ENCODE measurements at places on chromosomes 1 and 21. TPM values are rescaled to one million over a fixed set of nuclear protein-coding genes. Genes with fewer than 3 reads are reported as not detected.
A peak's percentile ranks its signal among the peaks of the same experiment; 100 is the strongest.

GRCh38 chr1:19257178-19257914 lies 5.7 kb downstream of the MRTO4 start:
- DNase-seq: no peak

DNA sequence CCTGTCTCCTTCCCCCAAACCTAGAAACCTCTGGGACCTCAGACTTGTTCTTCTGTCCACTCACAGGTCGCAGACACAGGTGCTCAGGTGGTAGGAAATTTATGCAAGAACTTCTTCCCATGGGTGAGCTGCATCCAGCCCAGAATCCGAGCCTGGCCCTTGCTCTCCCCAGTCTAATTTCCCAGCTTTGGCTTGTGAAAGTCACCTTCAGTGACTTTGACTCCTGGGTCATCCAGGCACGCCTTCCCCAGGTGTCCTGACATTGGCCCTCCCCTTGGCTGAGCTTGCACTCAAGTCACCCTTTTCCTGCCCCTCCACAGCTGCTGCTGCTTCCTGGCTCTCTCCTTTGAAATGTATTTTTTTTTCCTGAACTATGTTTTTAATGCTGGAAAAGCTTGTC lies 6.6 kb downstream of the IPO13 start:
- DNase-seq: no peak

DNA sequence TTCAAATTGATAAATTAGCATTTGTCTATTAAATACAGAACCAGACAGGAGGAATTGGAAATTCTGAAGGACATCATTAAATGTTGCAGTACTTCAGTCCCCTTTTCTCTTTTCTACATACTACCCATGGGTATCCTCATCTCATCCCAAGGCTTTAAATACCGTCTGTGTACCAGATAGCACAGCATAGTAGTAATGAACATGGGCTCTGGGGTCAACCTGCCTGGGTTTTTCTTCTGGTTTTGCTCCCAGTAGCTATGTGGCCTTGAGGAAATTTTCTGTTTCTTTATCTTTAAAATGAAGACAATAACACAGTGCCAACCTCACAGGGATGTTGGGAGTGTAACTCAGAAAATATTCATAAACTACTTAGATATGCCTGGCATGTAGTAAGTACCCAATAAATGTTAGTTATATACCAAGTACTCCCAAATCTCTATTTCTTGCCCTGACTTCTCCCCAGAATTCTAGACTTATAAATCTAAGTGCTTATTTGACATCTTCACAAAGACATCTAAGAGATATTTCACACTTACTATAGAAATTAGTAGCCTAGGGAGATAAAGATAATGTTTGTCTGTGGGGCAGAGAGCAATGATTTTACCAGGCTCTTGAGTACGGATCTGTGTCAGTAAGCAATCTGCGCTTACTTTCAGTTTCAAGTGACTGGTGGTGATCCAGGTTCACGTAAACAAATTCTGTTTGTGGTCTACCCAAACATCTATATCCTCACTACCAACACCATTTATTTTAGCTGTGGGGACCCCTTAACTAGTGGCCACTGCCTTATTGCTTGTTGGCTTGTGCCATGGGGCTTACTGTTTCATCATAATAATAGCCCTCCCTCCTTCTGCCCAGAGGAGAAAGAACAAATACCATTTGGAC lies 37.3 kb downstream of the VANGL2 start:
- peak; percentile 41 for DNase-seq

- no peak for DNase-seq
These were observed 17.8 kb downstream of the CCDC30 start for GRCh38 chr1:42480921-42481320.

Gene PCP4
- total RNA-seq: not detected

GRCh38 chr1:207971331-207972219 lies 60.6 kb upstream of the CD34 start:
- DNase-seq: no peak

DNA sequence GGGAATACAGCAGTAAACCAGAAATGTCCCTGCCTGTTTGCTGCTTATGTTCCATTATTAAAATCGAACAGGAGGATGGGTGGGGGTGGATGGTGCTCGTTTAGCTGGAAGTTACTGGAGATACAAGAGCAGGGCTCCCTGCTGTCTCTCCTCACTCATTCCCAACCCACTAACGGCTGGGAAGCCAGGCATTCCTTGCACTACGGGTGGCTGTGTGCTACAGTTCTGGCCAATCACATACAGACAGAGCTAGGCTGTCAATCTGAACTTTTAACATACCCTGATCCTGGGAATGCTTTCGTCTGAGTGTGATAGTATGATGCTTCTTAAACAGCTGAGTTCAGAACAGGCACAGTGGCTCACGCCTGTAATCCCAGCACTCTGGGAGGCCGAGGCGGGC lies 7.0 kb downstream of the SIPA1L2 start:
- no peak for DNase-seq

DNA sequence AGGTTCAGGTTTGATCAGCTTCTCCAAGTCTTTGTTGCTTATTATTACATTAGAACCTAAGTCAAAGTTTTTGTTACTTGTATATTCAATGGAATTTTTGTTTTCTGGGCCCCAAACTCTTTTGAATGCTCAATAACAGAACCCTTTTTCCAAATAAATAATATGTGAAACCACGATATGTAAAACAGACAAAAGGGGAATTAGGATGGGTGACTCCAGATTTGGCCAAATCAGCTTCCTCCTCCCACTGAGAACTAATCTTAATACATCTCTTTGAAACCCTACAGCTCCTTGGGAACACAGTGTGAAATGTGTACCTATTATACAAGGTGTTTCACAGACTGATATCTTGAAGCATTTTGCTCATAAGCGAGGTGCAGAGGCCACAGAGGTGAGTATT lies 67.0 kb upstream of the TNFSF18 start:
- DNase-seq: no peak

DNA sequence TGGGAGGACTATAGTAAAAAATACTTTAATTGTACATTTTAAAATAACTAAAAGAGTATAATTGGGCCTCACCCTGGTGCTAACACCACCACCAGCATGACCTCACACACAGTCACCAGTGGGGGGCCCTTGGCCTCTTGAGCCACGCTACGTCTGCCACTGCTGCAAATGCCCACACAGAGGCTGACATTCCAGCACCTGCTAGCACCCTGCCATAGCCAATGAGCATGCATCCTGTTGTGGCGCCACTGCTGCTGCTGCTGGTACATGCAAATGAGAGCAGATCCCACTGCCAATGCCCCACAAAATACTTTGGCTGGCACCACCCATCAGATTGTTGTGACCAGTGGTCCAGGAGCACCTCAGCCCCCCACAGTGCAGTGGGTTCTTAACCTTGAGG lies 31.5 kb upstream of the TNR start:
- DNase-seq: no peak

DNA sequence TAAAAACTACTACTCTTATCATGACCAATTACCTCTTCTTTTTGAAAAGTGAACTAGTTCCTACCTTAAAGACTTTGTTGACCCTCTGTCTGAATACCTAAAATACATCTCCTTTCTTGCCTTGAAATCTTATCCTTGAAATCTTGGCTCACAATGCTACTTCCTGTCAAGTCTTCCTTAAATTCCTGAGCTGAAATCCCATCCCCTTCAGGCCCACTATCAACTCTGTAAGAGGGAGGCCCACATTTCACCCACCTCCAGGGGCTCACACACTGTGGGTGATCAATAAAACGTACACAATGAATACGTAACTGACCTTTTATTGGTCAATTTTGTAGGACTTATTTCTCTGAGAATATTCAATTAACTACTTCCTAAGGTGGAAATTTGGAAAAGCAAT lies 88.0 kb downstream of the APP start:
- DNase-seq: no peak

- no peak for DNase-seq
These were observed 25.3 kb downstream of the CHI3L2 start for GRCh38 chr1:111252786-111253185.

GRCh38 chr1:218090459-218090858 lies 194.6 kb upstream of the RRP15 start:
- no peak for DNase-seq

- DNase-seq: no peak
These were observed 547.7 kb downstream of the KCNT2 start for GRCh38 chr1:196060539-196060938.

GRCh38 chr1:31745096-31745945 lies 18.8 kb downstream of the ADGRB2 start:
- DNase-seq: no peak

Gene SPRR2F
- not detected for total RNA-seq

Gene ADAMTS4
- under 0.01 TPM for total RNA-seq

- no peak for DNase-seq
These were observed 8.0 kb downstream of the FAAH start for GRCh38 chr1:46401964-46402626.

Gene ANXA9
- total RNA-seq: 0.54 TPM

DNA sequence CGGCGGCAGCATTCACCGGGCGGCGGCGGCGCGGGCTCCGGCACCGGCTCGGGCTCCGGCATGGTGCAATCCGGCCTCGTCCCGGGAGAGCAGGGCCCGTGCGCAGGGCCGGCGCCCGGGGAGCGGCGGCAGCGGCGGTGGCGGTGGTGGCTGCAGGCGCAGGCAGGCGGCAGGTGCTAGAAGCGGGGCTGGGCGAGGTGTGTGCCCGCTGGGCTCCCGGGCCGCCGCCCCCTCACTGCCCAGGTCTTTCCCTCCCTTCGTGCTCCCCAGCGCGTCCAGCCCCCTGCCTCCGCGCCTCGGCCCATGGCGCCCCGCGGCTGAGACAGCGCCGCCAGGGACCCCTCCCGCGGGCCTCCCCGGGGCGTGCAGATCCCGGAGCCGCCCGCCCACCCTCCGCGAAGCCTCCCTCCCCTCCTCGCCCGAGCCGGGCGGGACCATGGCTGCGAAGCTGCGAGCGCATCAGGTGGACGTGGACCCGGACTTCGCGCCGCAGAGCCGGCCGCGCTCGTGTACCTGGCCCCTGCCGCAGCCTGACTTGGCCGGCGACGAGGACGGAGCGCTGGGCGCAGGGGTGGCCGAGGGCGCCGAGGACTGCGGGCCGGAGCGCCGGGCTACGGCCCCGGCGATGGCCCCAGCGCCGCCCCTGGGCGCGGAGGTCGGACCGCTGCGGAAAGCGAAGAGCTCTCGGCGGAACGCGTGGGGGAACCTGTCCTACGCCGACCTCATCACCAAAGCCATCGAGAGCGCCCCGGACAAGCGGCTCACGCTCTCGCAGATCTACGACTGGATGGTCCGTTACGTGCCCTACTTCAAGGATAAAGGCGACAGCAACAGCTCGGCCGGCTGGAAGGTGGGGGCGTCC lies 492 bp downstream of the FOXO6 start:
- DNase-seq: no peak

Gene GCSAML
- total RNA-seq: 16.4 TPM

DNA sequence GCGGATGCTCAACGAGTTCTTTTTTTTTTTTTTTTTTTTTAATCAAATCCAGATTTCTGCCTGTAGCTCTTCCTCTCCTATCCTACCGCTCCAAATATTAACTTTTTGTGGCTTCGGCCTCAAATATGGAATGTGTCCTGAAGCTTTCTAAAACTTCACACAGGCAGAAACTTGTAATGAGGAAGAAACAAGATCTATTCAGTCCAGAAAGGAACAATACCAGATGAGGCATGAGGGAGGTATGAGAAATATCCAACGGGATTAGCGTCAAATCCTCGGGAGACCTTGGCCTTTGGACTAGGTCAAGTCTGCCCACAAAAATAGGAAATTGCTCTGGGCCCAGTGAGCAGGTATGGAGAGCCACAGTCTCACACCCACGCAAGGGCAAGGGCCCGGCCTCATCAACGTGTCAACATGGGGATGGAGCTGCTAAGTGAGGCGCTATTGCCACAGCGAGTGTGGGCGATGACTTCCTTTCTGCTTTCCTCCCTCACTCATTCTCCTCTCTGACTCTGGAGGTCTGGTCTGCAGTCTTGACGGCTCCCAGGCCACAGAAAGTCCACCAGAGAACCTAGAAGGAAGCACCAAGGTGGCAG lies 66.6 kb downstream of the BCAR3 start:
- DNase-seq: no peak

GRCh38 chr1:14142397-14143100 lies 442.6 kb downstream of the PRDM2 start:
- DNase-seq: no peak

- no peak for DNase-seq
These were observed 120.6 kb upstream of the RAVER2 start for GRCh38 chr1:64624218-64624713.

- no peak for DNase-seq
These were observed 357.6 kb upstream of the NR5A2 start for GRCh38 chr1:199669916-199670315.

DNA sequence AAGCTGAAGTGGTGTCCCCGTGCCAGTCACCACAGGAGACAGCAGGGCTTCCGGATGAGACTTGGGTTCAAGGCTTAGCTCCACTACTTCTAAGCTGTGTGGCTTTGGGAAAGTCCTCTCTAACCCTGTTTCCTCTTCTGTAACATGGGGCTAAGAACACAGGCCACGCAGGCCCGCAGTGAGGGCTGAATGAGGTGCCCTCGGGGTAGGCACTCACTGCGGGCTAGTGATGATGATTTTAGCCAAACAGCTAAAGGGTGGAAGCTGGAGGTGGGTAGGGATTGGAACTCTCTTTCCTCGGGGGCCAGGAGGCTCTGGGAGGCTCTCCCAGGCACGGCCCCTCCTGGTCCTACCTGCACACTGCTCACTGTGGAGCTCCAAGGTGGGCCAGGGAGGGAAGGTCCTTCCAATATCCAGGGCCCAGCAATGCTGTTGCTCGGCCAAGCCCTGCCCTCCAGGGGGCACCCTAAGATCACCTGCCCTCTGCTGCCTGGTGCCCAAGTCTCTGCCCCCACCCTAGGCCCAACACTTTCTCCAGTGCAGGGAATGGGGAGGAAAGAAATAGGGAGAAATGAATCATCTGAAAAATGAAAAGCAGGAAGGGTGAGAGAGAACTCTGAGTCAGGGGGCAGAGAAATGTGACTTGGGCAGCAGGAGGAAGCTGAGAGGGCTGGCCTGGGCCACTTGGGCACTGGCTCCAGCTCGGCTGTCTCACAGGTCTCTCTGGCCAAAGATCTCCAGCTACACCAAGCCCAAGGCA lies 19.2 kb upstream of the EVA1B start:
- DNase-seq: no peak

DNA sequence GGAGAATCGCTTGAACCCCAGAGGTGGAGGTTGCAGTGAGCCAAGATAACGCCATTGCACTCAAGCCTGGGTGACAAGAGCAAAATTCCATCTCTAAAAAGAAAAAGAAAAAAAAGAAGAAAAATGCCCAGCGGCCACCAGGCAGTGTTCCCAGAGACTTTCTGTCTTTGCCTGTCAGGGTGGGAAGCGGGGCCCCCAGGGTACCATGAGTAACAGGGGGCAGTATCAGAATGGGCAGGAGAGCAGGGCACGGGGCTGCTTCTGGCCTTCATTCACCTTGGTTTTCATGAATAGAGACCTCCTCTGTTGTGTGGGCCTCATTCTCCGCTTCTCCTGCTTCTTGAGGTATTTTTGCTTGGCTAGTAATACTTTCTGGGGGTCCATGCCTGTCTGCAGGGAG lies 20.4 kb downstream of the SLC26A9 start:
- DNase-seq: no peak

Measured in hematopoietic multipotent progenitor cell (in vitro differentiated cells).